ENCODE measurements at places on chromosomes 16 and 17. TPM values are rescaled to one million over a fixed set of nuclear protein-coding genes. Genes with fewer than 3 reads are reported as not detected.

CYBA gene
- 233 TPM for total RNA-seq

STXBP4 gene
- total RNA-seq: 7.6 TPM

PLD6 gene
- 9.1 TPM for total RNA-seq

GRCh38 chr17:78789149-78789662, 7.1 kb upstream of the CYTH1 start:
- DNase-seq: no peak
- H3K4me1 ChIP-seq: peaks cover 24% of the 10 kb centered on the region
- H3K27me3 ChIP-seq: no peaks in the 10 kb centered on the region
- no peak overlapping the region for H3K27ac ChIP-seq

Measured in activated T-helper 2 cell treated with anti-CD3 and anti-CD28 coated beads, Interferon-gamma antibody, Interleukin-2, Interleukin-4, amounts not matched to agents 10 μg/mL and 5 μg/mL and 100 μg/mL, durations not matched to agents 14 hours and 24 hours and 36 hours (primary cell).